ENCODE measurements at places on chromosomes 7 and 10.

DNA sequence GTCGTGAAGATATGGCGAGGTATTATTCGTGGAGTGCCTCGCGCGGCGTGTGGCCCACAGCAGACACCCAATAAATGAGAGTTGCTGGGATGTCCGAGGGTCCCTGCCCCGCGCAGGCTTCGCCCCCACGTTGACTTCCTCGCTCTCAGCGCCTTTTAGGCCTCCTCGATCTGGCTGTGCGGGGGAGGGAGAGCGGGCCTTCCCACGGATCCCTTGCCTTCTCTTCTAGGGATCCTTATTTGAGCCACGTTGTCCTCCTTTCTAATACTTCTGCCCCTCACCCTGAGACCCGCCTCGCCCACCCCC, 660 bp downstream of the VCL start:
- no peak for DNase-seq

GRCh38 chr7:8386926-8387550, 46.4 kb upstream of the NXPH1 start:
- DNase-seq = no peak

- DNase-seq = no peak
Observed at GRCh38 chr10:110323503-110323902, 18.8 kb upstream of the SMNDC1 start.

DNA sequence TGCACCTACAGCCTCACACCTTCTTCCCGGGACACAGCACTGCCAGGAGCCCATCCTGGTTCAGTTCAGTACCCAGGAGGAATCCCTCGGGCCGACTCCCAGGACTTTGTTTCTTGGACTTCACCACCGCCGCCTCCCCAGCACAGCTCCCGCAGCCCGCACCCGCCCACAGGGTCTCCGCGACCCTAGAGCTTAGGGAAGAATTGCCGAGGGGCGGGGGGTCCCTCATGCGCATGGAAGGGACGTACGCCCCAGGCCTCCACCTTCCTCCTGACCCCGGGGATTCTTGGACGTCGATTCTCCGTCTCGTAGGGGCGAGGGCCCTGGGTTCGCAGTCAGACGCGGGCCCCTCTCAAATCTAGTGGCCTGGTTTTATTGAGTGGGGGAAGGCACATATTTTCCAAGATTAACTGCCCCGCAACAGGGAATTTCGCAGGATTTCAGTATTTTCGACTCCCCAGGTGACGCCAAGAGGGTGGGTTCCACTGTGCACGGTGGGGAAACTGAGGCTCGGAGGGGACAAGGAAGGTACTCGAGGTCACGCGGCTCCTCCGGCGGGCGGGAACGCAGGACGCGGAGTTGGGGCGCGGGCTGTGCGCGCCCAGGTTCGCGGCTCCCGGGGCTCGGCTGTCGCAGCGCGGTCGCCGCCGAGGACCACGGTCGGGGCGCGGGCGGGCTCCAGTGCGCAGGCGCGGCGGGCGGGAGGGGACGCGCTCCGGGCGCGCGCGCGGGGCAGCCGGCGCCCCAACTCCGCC, at the start of gene ADCY1:
Gene ADCY1, plus strand, starts transcription at position 708 of the 755 bp plus-strand sequence. CDS start 176 bp downstream, outside the sequence.
- DNase-seq = peak; percentile 44

DNA sequence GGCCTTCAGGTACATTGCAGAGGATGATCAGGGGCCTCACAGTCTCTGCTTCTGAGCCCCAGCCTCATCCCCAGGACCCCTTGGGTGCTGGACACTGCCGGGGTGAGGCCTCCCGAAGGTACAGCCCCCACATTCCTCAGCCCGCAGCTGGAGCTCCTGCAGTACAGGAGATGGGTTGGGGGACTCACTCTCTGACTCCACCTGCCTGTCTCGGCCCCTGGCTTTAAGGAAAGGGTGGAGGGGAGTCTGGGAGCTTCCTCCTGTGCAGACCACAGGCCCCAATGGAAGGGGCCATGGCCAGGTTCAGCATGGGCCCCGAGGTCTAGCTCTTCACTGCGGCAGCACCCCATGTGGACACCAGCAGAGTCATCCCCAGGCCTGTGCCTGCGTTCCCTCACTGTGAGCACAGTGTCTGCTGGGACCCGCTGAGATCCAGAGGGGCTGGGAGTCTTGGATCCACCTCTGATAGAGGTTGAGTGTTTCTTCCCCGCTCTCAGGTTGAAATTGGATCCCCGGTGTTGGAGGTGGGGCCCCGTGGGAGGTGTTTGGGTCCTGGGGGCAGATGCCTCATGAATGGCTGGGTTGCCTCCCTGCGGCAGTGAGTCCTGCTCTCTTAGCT, 99.9 kb downstream of the PRKAG2 start:
- no peak for DNase-seq

- no peak for DNase-seq
Observed at GRCh38 chr10:87935290-87936141, 72.1 kb downstream of the PTEN start.

DNA sequence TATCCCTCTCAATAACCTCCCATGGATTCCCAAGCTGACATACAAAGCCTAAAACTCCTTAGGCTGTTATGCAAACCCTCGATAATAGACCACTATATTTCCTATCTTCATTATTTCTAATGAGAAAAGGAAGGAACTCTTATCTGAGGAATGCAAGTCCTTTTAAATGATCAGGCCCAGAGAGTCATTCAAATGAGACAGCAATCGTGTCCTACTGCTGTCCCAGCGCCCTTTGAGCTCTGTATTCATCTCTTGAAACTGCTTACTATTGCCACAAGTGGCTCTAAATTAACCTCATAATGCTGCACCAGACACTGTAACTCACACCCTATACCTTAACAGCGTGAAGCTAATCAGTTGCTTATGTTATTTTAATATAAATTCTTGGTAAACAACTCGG, 182.1 kb upstream of the NAMPT start:
- no peak for DNase-seq

DNA sequence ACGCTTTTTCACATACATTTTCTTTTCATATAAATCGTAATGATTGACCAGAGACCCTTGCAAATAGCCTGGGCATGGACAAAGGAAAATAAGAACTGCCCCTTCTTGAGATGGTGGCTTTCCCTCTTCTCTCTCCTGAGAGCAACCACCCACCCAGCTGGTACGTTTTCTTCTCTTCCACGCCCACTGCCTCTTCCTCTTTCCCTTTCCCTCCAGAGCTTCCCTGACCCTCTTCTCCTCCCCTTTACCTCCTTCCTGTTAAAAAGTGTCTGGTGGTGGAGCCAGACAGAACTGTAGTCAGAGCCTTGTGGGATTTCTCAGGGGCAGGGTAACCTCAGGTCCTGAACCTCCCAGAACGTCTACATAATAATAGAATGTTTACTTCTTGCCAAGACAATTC, 23.2 kb downstream of the GPR141 start:
- no peak for DNase-seq

- no peak for DNase-seq
Observed at GRCh38 chr7:977326-978048, 2.1 kb upstream of the COX19 start.

DNA sequence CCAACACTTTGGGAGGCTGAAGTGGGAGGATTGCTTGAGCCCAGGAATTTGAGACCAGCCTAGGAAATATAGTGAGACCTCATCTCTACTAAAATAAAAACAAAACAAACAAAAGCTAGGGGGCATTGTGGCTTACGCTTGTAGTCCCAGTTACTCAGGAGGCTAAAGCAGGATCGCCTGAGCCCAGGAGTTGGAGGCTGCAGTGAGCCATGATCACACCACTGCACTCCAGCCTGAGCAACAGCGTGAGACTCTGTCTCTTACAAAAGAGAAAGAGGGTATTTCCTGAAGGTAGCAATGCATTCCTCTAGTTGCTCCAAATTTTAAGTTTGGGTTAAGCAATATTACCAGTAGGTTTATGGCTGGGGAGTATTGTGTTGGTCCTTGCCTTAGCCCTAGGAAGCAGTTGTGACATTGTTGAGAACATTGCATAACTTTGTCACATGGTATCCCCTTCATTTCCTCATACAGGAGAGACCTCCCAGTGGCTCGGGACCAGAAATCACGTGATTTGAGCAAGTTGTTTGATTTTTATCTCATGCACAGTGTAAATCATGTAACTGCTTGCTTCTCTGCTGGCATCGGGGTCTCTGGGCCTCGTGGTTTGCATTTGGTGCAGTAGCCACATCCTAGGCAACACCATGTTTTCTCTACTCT, 23.3 kb upstream of the SMARCD3 start:
- DNase-seq = no peak

GRCh38 chr10:126997801-126998590, 92.8 kb downstream of the DOCK1 start:
- DNase-seq = no peak

- no peak for DNase-seq
Observed at GRCh38 chr10:97687785-97688781, 1.0 kb upstream of the AVPI1 start.

DNA sequence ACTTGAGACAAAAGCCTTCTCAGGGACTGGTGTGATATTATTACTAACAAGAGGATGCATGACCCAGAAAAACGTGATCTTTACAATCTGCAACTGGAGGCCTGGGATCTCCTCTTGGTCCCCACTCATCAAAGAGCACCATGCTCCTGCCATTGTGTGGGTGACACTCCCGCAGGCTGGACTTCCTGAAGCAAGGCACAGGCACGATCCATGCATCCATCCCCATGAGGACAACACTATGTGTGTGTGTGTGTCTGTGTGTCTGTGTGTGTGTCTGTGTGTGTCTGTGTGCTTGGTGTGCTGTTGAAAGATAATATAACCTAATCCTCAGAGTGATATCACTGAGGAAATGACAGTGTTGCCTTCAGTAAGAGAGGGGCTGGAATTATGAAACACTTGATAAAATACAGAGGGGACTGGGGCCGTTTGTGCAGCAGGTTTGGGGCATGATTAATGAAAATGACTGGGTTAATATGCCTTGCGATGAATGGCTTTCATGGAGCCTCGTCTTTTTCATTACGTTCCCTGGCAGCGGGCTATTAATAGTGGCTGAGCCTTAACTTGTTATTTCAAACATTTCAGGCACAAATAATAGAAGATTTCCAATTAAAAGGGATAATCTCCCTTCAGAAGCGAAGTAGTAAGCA, 180.8 kb upstream of the TCERG1L start:
- DNase-seq = no peak

DNA sequence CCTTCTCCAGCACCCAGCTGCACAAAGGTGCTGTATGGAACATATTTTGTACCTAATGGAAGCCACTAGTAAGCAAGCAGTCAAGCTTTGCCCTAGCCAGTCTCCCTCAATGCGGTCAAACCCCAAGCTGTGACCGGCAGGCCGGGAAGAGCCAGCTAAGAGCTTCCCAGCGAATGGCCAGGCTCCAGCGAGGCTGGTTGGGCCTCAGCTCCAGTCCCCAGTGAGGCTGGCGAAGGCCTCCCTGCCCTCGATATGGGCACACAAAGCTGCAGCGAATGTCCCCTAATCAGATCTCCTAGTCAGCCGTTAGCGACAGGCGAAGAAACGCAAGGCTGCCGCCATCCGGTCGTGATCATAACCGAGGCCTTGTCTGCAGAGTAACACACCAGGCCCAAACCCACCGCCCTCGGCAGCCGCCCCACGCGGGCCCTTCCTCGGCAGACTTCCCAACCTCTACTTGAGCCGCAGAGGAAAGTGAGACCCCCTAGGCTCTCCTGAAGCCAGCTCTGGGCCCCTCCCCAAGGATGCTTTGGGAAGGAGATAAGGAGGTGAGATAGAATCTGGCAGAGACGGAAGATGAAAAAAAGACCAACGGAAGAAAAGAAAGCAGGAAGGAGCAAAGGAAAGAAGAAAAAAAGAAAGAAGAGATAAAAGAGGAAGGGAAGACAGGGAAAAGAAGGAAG, 3.1 kb upstream of the HOXA9 start:
- no peak for DNase-seq

DNA sequence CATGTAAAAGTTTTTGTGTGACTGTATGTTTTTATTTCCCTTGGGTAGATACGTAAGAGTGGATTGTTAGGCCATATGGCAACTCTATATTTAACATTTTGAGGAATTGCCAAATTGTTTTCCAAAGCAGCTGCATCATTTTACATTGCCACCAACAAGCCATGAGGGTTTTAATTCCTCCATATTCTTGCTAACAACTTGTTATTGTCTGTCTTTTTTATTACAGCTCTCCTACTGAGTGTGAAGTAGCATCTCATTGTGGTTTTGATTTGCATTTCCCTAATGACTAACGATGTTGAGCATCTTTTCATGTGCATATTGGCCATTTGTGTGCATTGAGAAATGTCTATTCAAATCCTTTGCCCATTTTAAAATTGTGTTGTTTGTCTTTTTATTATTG, 94.9 kb downstream of the CARD11 start:
- DNase-seq = no peak

- no peak for DNase-seq
Observed at GRCh38 chr10:63922468-63923284, 401.5 kb downstream of the REEP3 start.

- DNase-seq = no peak
Observed at GRCh38 chr10:101355072-101355706, 1.2 kb downstream of the BTRC start.

GRCh38 chr7:71843676-71844075, 568.5 kb downstream of the CALN1 start:
- DNase-seq = no peak

DNA sequence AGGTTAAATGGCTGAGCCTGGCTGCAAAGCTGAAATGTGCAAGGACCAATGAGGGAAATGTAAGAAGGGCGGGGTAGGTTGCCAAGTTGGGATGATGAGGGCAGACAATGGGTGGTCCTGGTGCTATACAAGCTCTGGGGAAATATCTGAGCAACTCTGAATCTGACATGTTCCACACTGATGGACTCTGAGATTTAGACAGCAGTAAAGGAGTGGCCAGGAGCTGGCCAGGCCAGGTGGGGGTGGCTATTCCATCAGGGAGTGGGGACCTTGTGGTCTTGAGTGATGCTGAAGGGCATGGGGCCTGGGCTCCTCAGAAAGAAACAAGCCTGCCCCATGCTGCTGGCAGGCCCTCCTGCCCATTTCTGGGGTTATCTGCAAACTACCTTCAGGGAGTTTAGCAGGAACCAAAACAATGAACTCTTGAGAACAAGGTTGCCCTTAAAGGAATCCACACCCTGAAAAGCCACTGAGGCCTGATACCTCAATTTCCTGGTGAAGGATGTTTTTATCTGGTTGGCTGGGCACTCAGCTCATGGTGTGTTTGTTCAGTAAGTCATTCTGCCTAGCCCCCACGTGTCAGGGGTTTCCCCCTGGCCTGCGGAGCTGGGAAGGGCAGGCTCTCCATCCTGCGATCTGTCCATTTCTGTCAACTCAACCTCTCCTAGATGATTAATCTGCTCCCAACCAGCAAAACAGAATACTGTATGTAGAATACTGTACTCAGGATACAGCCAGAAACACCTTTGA, 143.3 kb upstream of the TNS3 start:
- DNase-seq = no peak

All from activated naive CD4-positive, alpha-beta T cell treated with anti-CD3 and anti-CD28 coated beads, Interleukin-2, amount 50 U/mL, for 72 hours (primary cell).